ENCODE measurements at places on chromosomes 2 and 18. TPM values are rescaled to one million over a fixed set of nuclear protein-coding genes. Genes with fewer than 3 reads are reported as not detected.

Gene CFAP65
- not detected for total RNA-seq

Gene CBLN2
- total RNA-seq = not detected

Gene C2orf66
- 1.0 TPM for total RNA-seq

Gene XPO1
- 201 TPM for total RNA-seq

Gene GPAT2
- 6.7 TPM for total RNA-seq

Gene NPHP1
- 10.2 TPM for total RNA-seq

Gene AGAP1
- 43.2 TPM for total RNA-seq

Gene TNFAIP6
- total RNA-seq = 1.9 TPM

Gene TXNDC9
- total RNA-seq = 30.2 TPM

Gene RALBP1
- total RNA-seq = 117 TPM

Gene SEPTIN2
- total RNA-seq = 480 TPM

Gene LOXHD1
- total RNA-seq = 0.29 TPM

Gene MAPK4
- total RNA-seq = 14.3 TPM

Gene CSRNP3
- total RNA-seq = 6.4 TPM

Gene USP34
- 152 TPM for total RNA-seq

Gene CCL20
- 2.3 TPM for total RNA-seq

Gene OTOS
- total RNA-seq = not detected

Gene GULP1
- 19.9 TPM for total RNA-seq

Gene UGT1A6
- total RNA-seq = 134 TPM

Gene ZNF385B
- total RNA-seq = 0.83 TPM

Gene RTKN
- 36.4 TPM for total RNA-seq

Gene SLC30A3
- not detected for total RNA-seq

Gene NCKAP1
- 174 TPM for total RNA-seq

Gene PNKD
- total RNA-seq = 66.2 TPM

Gene RESP18
- not detected for total RNA-seq

Gene RAB6D
- 0.13 TPM for total RNA-seq

Gene ADAM23
- total RNA-seq = 0.78 TPM

Gene MRPS5
- 52.1 TPM for total RNA-seq

Gene SERPINB2
- not detected for total RNA-seq

Gene IL1R2
- total RNA-seq = 5.9 TPM

Gene CD207
- total RNA-seq = 1.3 TPM

Gene DUSP2
- 2.6 TPM for total RNA-seq

Gene HOXD12
- not detected for total RNA-seq

Gene MMADHC
- total RNA-seq = 82.7 TPM

Gene AMER3
- total RNA-seq = not detected

Data from ureter (tissue), 1 donor.